Fibroblast of lung (primary cell): ENCODE measurements at places on chromosomes 6 and 20. TPM values are rescaled to one million over a fixed set of nuclear protein-coding genes. Genes with fewer than 3 reads are reported as not detected.

Gene HMGCLL1
- 0.51 and 0.83 TPM in 2 replicates for total RNA-seq

Gene ELOVL4
- 4.6 and 6.4 TPM in 2 replicates for total RNA-seq

Gene ESR1
- total RNA-seq: 0.50 and 1.0 TPM in 2 replicates

Gene RFX6
- not detected in 2 replicates for total RNA-seq

Gene LY6G6C
- total RNA-seq: not detected in 2 replicates

Gene LPA
- not detected in 2 replicates for total RNA-seq

Gene GPX6
- not detected in 2 replicates for total RNA-seq

Gene SNAP91
- under 0.01 and 0.17 TPM in 2 replicates for total RNA-seq

Gene TRAPPC3L
- total RNA-seq: under 0.01 TPM in 2 replicates

Gene GSTA3
- total RNA-seq: not detected in 2 replicates

Gene GABRR1
- total RNA-seq: not detected in 2 replicates

Gene GPSM3
- total RNA-seq: 1.3 and 2.3 TPM in 2 replicates

Gene MAPK13
- total RNA-seq: 5.4 and 7.6 TPM in 2 replicates

Gene SF3B5
- total RNA-seq: 75.1 and 84.7 TPM in 2 replicates

Gene FOXC1
- total RNA-seq: 0.66 and 0.77 TPM in 2 replicates

Gene OPRL1
- total RNA-seq: 2.6 and 4.1 TPM in 2 replicates

Gene LST1
- not detected in 2 replicates for total RNA-seq

Gene PAX1
- not detected in 2 replicates for total RNA-seq

Gene OXT
- total RNA-seq: not detected in 2 replicates

Gene RSPO3
- total RNA-seq: 12.4 and 15.4 TPM in 2 replicates

Gene GRM4
- total RNA-seq: under 0.01 TPM in 2 replicates

Gene ADGRF5
- total RNA-seq: under 0.01 and 0.26 TPM in 2 replicates

Gene CRIP3
- 0.26 TPM in 1 of 2 replicates, not detected in the other for total RNA-seq

Gene SOX18
- not detected in 2 replicates for total RNA-seq

Gene NKAIN4
- not detected in 2 replicates for total RNA-seq

Gene CFB
- 62.9 and 87.1 TPM in 2 replicates for total RNA-seq

Gene SIRPB1
- 0.17 and 1.0 TPM in 2 replicates for total RNA-seq

Gene LY6G6D
- total RNA-seq: not detected in 2 replicates

Gene SHLD1
- total RNA-seq: 2.6 and 3.3 TPM in 2 replicates

Gene PCSK2
- total RNA-seq: under 0.01 TPM in 1 of 2 replicates, not detected in the other

Gene PTCHD4
- 4.4 and 5.8 TPM in 2 replicates for total RNA-seq

Gene SRSF12
- total RNA-seq: 0.33 and 0.51 TPM in 2 replicates
